ENCODE measurements at places on chromosomes 3 and 15. TPM values are rescaled to one million over a fixed set of nuclear protein-coding genes. Genes with fewer than 3 reads are reported as not detected.

GRCh38 chr3:162170581-162170980 lies 674.0 kb downstream of the OTOL1 start:
- peak; percentile 7 for DNase-seq

- DNase-seq = no peak
These were observed 17.4 kb upstream of the NPTN start for GRCh38 chr15:73650416-73651126.

DNA sequence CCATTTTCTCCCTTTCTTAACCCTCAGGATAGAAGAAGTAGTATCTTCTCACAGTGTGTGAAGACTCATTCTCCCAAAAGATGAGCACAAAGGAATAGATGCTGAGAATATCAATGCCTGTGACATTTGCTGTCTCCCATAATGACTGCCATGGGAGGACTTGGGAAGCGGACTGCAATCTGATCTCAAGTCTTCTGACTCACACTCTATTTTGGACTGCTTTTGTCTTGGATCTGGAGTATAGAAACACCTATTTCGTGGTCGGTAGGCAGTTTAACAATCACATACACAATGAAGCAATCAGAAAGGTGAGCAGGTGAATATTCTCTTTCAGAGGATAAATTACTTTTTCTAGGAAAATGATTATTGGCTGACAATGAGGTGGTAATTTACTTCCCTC lies 852.0 kb downstream of the FHIT start:
- DNase-seq = no peak

DNA sequence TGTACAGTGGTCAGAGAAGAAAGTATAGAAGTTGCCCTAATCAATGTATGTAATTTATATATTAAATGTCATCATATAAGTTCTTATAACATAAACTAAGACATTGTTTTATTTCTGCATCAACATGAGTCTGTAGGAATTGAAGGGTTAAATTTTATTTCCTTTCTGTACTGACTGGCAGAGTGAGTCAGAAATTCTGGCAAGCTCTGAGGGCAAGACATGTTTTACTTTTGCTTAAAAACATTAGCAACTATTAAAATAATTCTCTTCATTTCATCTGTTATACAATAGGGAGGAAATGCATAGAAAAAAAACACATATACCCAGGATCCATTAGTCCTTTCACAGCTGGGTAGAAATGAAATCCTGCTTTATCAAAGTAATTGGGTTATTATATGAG lies 171.4 kb upstream of the ALCAM start:
- DNase-seq = peak; percentile 7

DNA sequence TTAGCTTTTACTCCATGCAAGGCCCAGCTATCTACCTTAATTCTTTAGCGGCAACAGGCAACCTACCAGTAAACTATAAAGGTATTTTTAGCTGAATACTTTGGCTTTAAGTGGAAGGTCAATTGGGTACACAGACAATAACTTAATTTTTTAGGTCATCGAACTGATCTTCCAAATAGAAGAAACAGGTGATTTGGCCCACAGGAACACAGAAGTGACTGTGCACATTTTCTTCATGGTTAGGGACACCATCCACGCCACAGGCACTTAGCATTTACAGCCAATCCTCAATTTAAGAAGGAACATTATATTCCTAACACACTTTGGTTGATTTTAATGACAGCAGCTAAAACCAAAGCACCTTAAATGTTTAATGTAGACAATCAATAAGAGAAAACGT lies 1.9 kb downstream of the ARPP19 start:
- DNase-seq = no peak

DNA sequence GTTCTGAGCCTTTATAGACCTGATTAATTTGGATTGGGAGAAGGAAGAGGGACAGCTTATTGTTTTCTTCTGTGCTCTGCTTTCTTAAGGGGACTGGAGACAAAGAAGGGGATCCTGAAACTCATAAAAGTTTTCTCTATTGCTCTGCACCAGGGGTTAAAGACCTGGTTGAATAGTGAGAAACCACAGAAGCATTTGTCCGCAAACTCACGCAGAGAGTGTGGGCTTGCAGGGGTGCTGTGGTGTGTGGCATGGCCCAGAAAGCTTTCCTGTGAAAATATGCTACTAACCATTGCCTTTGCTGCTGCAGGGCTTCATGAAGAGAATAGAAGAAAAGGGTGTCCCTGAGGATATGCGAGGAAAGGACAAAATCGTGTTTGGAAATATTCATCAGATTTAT lies 73.1 kb upstream of the UMPS start:
- no peak for DNase-seq

GRCh38 chr15:68594533-68595259 lies 15.9 kb downstream of the CORO2B start:
- DNase-seq = no peak

- DNase-seq = no peak
These were observed 74.5 kb downstream of the SLC7A14 start for GRCh38 chr3:170511371-170511770.

DNA sequence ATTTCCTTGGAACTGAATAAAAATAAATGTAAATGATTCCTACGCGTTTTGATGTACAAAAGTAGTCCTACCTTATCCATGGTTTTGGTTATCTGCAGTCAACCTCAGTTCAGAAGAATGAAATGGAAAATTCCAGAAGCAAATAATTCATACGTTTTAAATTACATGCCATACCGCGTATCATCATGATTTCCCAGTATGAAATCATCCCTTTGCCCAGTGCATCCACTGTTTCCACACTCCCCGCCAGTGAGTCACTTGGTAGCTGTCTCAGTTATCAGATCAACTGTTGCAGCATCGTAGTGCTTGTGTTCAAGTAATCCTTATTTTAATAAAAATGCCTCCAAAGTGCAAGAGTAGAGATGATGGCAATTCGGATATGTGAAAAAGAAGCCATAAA lies 9.1 kb upstream of the MFSD1 start:
- no peak for DNase-seq

GRCh38 chr15:40792394-40792793 lies 14.5 kb upstream of the ZFYVE19 start:
- DNase-seq = no peak

GRCh38 chr3:101519685-101520365 lies 6.8 kb upstream of the SENP7 start:
- DNase-seq = no peak

DNA sequence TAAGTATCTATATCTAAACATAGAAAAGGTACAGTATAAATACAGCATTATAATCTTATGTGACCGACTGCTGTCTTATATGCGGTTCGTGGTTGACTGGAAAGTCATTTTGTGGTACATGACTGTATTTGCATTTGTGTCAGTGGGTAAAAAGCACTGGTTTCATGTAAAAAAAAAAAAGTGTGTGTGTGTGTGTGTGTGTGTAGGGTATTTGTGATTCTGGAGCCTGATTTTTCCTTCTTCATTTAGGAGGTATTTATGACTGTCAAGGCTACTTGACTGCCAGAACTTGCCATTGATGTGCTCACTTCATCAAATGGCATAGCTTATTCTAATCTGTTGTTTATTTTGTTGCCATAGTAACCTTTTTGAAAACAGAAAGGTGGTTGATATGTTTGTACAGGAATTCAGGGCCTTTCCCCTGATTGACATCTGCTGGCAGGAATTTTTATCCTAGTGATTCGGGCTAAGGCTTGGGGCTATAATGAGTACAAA lies 63.2 kb downstream of the AKAP13 start:
- DNase-seq = peak; percentile 82

- DNase-seq = no peak
These were observed 2.3 kb upstream of the TEX264 start for GRCh38 chr3:51668756-51669155.

- DNase-seq = no peak
These were observed 245.2 kb downstream of the CD47 start for GRCh38 chr3:107845380-107846278.

DNA sequence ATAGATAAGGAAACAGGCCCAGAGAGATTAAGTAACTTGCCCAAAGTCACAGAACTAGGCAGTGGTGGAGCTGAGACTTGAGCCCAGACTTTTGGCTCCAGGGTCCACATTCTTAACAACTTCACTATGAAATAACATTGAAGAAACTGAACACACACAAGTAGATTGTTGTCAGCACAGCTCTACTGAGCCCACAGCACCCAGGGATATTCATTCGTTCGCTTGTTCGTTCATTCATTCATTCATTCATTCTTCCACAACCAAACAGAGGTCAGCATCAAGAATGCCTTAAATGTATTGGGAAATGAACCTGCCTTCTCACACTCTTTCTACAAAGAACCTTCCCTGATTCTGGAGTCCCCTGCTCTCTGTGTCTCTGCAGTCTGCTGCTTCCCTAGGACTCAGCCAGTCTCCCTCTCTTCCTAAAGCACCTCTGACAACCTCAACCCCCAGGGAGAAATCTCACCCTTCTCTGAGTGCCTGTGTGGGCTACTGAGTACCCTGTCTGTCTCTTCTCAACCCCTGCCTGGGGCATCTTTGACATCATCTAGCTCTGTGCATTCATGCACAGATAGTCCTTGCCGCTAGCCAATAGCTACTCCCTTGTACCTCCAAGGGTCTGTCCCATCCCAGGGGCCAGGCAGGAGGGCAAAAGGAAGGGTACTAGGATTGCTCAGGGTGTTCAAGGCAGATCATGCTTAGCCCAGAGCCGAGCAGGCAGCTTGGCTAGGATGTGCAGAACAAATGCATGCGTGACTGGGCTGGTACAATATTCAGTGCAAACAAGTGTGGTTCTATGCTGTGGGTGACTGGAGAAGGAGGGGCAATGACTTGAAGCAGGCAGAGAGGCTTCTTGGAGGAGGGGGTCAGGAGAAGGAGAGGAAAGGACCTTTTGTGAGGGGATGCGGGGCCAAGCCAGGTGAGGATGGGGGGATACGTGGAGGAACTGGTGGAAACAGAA lies 3.4 kb downstream of the LINGO1 start:
- DNase-seq = no peak

DNA sequence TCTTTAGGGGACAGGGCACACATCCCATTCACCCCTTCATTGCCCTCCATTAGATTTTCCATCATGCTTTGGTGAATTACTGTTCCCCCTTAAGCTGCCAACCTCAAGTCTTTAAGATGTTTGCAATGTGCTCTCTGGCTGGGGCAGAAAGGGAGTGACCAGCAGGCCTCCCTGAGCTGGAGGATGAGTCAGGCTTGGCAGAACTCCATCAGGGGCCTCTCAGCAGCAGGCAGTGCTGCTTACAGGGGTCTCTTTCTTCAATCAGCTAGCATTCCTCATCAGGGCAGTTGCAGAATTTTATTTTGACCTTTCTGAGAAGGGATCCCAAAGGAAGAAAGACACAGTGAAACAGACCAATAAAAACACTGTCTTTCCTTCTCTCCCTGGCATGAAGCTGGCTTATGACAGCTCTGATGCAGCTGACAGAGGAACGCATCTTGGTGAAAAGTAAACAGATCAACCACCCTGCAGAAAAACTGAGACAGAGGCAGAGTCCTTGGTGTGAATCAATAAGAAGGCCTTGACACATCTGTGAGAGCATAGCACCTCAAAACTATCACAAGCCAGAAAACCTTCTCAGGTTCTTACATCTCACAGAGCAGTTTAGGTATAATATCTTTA lies 88.7 kb upstream of the MRPL3 start:
- DNase-seq = peak; percentile 14

GRCh38 chr15:61226361-61227256 lies 2.5 kb downstream of the RORA start:
- no peak for DNase-seq

The ARF4 gene
- 208 TPM for total RNA-seq

The CADPS gene
- total RNA-seq = 0.08 TPM

The CPN2 gene
- not detected for total RNA-seq

The FANCD2OS gene
- total RNA-seq = not detected

The ROPN1 gene
- not detected for total RNA-seq

The TRPM1 gene
- 1.2 TPM for total RNA-seq
